ENCODE measurements at places on chromosomes 3 and 15. TPM values are rescaled to one million over a fixed set of nuclear protein-coding genes. Genes with fewer than 3 reads are reported as not detected.

The CSPG4 gene
- polyA plus RNA-seq: 8.5 TPM

DNA sequence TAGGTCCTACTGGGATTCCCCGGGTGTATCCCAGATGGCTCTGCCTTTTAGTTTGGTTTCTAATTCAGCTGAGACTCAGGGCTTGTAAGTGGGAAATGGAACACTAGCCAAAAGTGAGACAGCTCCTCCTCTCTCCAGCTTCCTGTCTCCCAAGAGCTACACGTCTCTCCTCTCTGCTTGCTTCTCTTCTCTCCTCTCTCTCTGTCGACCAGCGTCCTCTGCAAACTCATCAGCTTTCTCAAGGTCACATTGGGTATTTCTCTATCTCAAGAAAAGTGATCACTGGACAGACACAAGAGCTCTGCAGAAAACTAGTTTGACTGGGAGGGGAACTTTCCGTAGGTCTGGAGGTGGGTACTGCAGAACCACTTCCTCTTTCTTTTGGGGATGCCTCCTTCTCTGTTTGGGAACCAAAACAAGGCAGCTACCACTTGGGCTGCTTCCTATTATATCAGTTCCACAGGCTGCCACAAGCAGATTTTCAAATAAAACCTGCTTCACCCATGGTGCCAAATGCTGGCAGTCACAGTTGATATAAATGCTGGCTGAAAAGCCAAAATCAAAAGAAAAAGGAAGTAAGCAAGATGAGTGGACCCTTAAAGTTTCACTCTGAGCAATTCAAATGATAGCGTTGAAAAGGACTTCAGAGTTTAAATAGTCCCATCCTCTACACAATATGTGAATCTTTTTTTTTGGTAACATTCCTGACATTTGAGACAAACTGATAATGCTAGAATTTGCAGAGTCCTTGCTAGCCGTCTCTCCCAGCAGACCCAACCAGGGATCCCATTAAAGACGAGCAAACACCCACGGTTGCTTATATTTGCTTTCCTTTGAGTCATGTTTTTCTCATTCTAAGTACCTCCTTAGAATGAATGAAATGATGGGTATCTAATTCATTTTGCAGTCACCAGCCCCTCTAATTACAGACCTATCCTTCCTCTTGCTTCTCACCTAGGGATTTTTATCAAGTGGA lies 7.2 kb upstream of the DYNC1LI1 start:
- no peak for DNase-seq

- DNase-seq: no peak
Observed at GRCh38 chr3:15470849-15471248, 43.5 kb downstream of the EAF1 start.

DNA sequence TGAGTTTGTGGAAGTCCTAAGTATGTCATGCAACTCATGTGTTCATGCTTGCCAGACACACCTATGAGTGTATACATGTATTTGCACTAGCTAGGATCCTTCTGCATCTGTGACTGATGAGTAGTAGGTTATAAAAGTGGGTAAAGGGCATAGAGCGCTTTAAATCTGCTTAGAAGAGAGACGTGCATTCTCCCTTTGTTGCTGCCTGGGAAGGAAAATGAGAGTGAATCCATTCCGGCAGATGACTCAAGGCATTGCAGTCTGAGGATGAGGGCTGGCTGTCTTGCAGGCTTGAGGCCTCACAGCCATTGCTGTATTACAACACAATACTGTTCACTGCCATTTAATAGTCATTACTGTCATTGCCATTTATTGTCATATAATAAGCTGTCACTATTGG lies 120.8 kb upstream of the UMPS start:
- DNase-seq: no peak

GRCh38 chr3:179179979-179180759 lies 32.0 kb downstream of the PIK3CA start:
- no peak for DNase-seq

DNA sequence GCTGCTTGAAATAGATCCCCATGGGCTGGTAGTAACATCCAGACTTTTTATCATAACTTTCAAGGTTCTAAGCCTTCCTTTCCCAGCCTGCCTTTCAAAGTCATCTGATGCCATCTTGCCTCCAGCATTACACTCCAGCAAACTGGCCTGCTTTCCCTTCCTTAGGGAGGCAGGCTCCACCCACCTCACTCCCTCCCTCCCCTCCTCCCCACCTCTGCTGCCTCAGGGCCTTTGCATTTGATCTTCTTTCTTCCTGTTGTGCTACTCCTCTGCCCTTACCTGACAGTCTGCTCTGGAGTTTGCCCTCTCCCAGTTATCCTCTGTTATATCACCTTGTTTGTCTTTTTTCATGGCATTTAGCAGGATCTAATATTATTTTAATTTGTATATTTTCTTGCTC lies 319.5 kb downstream of the KCNH8 start:
- no peak for DNase-seq
